ENCODE measurements at places on chromosomes 7 and 10.

GRCh38 chr7:30214651-30215137 is 69.7 kb upstream of the ZNRF2 start:
- no peak for DNase-seq

DNA sequence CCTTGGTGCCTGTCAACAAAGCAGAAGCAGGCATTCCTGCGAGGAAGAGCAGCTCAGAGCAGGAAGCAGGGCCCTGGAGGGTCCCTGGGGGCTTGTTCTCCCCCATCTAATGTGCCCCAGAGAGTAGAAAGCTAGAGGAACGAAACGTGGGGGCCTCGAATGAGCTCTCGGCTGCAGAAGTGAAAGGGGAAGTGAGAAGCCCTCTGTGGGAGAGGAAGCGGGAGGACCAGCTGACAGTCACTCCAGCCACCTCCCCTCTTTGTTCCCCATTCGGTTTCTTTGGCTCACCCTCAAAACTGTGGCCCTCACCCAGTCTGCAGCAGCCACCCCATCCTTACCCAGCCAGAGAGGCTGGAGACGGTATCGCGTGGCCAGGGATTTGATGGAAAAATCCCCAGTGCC is 25.0 kb downstream of the C10orf105 start:
- no peak for DNase-seq

GRCh38 chr10:43965033-43965917 is 316.6 kb upstream of the ZNF32 start:
- DNase-seq: no peak

- no peak for DNase-seq
Observed at GRCh38 chr7:98722402-98722801, 105.3 kb downstream of the NPTX2 start.

- no peak for DNase-seq
Observed at GRCh38 chr7:55026086-55026790, 7.4 kb downstream of the EGFR start.

GRCh38 chr7:139915268-139915863 is 86.3 kb downstream of the TBXAS1 start:
- no peak for DNase-seq

DNA sequence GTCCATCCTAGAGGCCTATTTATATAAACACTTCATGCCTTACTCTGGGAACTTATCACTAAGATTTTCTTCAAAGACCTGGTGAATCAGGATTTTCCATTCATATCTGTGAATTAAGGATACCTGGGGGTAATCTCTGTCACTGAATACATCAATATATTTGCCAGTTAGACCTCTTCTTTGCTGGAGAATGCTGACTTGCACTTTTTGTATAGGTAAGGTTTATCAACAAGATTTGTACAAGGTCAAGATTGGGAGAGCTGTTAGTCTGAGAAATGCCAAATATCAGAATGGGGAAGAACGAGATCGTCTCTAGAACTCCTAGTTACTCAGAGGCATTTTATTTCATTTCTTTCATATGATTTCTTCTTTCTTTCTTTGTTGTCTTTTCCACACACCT is 1060.0 kb downstream of the NRG3 start:
- no peak for DNase-seq

DNA sequence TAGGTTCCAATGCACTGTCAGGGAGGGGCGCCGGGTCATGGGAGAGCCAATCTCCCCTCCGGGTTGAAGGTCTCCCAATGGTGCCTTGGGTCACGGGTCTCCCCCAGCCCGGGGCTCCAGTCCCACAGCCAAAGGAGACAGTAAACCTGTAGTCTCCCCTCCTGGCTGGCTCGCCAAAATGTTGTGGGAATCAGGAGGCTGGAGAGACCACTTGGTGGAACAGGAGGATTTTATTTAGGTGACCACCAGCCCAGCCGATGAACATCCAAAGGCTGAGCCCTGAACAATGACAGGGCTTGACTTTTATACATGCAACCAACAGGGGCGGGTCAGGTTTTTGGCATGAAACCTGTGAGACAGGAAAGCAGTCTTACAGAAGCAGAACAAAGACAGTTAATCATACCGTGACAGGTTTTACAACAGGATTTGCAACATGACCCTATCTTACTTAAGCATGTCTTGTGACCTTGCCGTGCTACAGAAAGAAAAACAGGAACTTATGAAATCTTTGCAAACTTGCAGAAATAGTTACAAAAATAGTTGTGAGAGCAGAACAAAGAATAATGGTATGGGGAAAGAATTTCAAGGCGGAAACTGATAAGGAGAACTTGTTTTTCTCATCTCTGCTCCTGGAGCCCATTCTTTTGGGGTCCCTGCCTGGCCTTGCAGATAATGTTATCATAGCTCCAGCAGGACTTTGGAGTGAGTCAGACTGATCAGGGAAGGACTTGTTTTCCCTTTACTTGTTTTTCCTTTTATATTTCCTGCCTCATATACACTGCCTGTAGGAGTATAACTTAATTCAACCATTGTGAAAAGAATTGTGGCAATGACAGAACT is 7.1 kb downstream of the ERV3-1 start:
- no peak for DNase-seq

DNA sequence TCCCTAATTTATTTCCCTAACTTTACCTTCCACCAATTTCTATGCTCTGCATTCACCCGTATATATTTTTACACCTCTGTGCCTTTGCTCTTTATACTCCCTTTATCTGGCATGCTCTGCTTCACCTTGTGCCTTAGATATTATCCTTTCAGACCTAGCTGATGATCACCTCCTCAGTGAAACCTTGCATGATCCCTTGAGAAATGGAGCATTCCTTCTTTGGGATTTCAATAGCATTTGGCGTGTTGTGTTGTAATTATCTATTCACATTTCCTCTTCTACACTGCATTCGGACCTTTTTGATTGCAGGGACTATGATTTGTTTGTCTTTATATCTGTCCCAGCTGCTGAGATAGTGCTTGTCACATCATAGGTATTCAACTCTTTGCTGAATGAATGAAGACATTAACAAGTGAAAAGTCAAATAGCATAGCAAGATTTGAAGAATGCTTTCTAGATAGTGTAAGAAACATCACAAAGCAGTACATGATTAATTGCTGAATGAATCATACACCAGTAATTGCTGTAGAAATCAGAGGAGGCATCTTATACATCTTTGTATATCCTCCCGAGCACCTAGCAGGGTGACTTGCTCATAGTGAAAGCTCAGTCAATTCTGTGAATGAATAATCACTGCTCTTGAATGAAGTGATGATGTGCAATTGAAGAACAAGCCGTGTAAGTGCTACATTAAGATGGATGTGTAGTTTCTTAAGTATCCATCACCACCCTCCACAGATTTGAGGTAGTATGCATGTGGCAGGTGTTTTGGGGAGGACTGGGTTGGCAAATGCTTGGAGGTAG is 2.0 kb upstream of the TM9SF3 start:
- DNase-seq: no peak

GRCh38 chr7:149791-150636 is 42.4 kb upstream of the FAM20C start:
- no peak for DNase-seq

DNA sequence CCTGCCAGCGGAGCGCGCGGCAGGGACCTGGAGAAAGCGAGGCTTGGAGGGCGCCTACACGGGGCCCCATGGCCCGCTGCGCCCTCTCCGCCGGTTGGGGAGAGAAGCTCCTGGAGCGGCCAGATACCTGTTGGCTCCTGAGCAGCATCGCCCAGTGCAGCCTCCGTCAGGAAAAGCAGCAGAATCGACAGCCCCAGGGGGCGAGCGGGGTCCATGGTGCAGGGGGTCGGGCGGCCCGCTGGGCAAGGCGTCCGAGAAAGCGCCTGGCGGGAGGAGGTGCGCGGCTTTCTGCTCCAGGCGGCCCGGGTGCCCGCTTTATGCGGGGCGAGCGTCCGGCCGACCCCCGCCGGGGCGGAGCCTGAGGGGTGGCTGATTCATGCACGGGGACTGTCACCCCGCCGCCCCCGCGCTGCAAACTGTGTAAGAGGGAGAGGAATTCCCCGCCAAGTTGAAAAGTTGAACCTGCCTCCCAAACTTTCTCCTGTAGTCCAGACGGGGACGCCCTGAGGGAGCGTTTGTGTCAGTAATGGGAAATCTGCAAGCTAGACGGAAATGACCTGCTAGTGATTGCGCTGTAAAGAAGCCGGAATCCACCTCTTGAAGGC is at the start of gene TFPI2:
Gene TFPI2, minus strand, starts transcription at position 290 of the 605 bp plus-strand sequence. Its CDS starts 75 bp downstream, at position 215.
- DNase-seq: peak; percentile 74

GRCh38 chr7:128420773-128421172 is 11.0 kb upstream of the IMPDH1 start:
- DNase-seq: no peak

GRCh38 chr10:36313142-36313541 is 671.0 kb upstream of the FZD8 start:
- DNase-seq: no peak

- no peak for DNase-seq
Observed at GRCh38 chr10:60910543-60910942, 33.4 kb downstream of the RHOBTB1 start.

DNA sequence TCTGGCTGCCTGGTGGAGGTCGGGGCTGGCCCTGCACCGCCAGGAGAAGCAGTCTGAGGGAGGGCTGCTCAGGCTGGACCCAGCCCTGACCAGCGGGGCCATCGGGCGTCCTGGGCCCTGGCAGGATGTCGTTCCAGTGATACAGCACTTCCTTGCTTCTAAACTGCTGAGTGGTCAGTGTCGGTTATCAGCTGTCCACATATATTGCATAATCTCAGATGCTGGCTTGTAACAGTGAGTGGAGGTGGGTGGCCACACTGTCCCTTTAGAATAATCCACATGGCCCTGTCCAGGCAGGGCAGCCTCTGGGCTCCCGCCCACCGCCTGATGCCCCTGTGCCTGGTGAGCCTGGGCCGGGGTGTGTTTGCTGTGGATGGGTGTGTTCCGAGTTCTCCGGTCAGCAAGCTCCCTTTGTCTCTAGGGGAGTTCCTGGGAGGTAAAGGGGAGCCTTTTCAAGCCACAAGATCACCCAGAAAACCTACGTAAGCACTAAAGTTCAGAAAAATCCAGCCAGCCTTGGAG is 86.1 kb downstream of the LHPP start:
- DNase-seq: no peak

DNA sequence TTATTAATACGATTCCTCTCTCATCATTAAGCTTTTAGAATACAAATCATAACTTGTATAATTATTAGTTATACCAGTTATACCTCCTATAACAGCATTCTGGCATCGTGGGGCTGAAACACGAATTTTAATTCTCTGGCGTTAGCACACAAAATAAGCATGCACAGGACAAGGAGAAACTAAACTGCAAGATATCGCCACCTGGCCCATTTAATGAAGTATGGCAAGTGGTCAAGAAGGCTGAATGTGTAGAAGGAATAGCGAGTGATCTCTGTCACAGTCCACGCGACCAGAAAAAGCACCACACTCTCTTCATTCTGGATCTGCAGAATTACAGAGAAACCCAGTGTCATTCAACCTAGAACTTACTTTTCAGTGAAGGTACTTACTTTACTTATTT is 18.1 kb downstream of the HACD1 start:
- DNase-seq: no peak

DNA sequence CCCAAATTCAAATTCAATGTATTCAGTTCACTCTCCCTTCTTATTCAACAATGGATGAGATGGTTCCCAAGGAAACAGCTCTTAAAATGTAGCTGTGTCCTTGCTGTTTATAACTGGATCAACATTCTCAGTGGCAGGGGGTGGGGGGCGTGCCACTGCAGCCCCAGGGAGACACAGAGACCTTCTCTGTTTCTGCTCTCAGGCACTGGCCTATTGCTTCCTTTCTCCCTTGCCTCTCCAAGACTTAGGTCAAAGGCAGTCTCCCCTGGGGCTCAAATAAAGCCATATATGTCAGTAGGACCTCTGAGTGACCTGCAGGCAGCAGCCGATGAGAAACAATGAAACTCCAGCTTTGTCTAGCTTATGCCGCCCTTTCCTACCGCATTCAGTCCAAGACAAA is 20.7 kb downstream of the VSTM4 start:
- DNase-seq: no peak

DNA sequence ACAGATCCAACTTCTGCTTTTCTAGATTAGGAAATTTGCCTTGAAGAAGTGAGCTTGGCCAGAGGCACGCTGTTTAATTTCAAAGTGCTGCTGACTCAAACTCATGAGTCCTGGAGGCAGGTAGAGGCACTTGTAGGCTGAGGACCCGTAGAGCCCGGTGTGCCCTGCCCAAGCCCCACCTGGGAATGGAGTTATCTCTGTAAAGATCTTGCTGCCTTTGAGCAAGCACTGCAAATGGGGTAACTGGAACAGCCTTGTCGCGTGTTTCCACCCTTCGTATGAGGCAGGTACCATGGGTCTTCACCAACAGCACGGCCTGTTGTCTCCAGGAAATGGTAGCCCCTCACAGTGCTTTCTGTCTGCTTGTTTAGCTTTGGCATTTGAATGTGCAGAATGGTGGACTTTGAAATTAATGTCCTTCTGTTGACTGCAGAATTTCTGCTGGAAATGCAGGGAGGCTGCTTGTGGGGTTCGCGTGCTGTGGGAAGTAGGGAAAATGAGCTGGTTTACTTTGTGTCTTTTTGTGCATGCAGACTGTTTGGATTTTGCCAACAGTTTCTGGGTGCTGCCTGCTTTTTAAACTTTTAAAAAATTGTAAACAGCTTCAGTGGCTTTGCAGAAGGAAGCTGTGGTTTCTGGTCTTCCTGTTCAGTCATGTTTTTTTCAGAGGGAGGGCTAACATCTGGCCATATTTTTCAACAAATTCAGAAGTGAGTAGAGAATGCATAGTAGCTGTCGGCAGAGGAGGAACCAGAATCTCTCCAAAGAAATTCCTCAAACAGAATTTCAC is 27.2 kb downstream of the CCM2 start:
- no peak for DNase-seq

GRCh38 chr7:64098-64915 is 128.1 kb upstream of the FAM20C start:
- DNase-seq: no peak

DNA sequence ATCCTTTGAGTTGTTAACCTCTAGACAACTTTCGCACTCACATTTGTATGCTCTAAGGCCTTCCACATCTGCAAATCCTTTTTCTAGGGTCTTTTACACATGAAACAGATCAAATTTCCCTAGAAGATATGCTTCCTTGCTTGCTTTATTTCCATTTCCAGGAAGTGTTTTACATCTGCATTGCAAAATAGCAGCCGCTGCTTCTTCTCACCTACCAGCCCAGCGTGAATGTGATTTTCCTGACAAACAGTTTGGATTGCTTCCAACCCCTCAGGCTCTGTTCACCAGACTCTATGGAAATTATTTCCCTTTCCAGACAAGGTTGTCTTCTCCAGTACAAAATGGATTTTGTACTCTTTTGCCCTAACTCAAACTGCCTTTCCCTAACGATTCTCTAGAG is 50.9 kb upstream of the PAPSS2 start:
- no peak for DNase-seq

- DNase-seq: no peak
Observed at GRCh38 chr7:117652943-117653680, 173.3 kb downstream of the CFTR start.

DNA sequence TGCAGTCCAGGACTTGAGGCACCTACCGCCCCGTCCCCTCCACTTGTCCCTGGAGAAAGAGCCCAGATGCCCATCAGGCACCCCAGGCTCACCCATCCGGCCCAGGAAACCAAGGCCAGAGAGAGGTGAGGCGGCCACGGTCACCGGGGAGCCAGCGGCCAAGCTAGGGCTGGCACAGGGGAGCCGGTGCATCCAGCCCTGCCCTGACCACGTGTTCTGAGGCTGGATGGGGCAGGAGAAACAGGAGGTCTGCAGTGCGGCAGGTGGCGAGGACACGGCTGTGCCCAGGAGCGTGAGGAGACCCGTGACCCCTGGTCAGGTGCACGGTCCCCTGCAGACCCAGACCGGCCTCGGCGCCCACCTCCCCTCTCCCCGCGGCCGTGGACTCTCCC is 27.6 kb downstream of the UNCX start:
- no peak for DNase-seq

- DNase-seq: no peak
Observed at GRCh38 chr7:135095450-135095849, 52.4 kb upstream of the TMEM140 start.

GRCh38 chr7:97145068-97145467 is 27.6 kb downstream of the SDHAF3 start:
- no peak for DNase-seq

Measured in H1 (cell line).